ENCODE measurements at places on chromosomes 13 and 19.

DNA sequence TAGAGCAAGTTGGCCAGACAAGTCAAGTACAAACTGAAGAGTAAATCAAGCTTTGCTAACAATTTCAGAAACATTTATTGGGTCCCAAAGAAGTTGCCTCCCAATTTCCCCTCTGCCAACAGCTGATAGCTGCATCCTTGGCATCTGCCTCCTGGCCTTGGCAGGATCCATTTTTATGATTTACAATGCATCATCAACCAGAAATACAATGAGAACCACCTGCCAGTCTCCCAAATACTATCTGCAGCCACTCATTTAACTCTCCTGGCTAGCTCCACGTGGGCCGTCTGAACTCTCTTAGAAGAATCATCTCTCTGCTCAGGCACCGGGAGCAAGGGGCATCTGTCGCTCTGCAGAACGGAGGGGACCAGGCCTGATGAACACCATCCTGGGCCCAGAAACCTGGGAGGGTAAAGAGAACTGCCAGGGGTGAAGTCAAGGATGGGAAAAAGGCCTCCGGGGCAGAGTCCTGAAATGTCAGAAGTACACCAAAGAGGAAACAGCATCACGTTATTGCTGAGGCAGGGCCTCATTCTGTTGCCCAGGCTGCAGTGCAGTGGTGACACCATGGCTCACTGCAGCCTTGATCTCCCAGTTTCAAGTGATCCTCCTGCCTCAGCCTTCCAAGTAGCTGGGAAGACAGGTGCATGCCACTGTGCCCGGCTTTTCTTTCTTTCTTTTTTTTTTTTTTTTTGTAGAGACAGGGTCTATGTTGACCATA lies 2.6 kb downstream of the LONP1 start:
- peaks cover 8% of the 10 kb centered on the region for H3K36me3 ChIP-seq
- no peak for DNase-seq
- H3K4me3 ChIP-seq: no peak overlapping the region
- H3K27me3 ChIP-seq: no peaks in the 10 kb centered on the region
- H3K4me1 ChIP-seq: peaks cover 6% of the 10 kb centered on the region

GRCh38 chr19:28578786-28579505 lies 634.0 kb downstream of the UQCRFS1 start:
- no peaks in the 10 kb centered on the region for H3K27me3 ChIP-seq
- no peaks in the 10 kb centered on the region for H3K36me3 ChIP-seq
- DNase-seq: no peak
- no peaks in the 10 kb centered on the region for H3K4me1 ChIP-seq

DNA sequence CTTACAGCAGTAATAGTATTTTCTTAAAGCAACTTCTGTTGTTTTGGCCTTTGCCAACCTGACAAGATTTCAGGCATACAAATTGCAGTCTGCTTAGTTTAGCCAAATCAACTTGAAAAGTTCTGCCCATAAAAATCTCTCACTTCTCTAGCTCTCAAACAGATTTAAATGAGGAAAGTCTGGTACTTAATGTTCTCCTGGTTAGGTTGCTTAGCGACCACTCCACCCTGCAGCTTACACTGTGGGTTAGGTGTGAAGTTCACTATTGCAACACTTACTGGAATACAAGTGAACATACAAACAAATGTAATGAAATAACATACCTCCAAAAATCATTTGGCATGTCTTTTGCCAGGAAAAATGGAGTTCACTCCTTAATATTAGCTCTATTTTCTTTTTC lies 178.7 kb upstream of the PCDH9 start:
- no peaks in the 10 kb centered on the region for H3K27me3 ChIP-seq
- H3K4me1 ChIP-seq: no peaks in the 10 kb centered on the region
- no peak overlapping the region for H3K27ac ChIP-seq

DNA sequence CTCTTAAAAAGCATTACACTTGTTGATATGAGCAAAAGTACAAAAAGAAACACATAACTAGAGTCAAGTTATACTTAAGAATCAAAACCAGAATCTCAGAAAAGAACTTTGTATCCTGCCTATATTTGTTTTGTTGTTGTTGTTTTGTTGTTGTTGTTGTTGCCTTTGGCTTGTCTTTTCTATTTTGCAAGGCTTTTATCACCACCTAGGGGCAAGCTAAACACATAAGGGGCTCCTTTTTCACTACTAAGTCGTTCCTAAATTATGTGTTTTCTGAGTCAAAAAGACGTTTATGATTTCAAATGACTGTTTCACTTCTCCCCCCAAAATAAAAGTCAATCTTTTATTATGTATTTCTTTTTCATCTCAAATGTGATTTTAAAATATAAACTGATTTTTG lies 250.2 kb downstream of the RBM26 start:
- no peak overlapping the region for H3K4me3 ChIP-seq
- no peak overlapping the region for H3K27ac ChIP-seq
- H3K4me1 ChIP-seq: no peaks in the 10 kb centered on the region
- H3K36me3 ChIP-seq: no peaks in the 10 kb centered on the region

DNA sequence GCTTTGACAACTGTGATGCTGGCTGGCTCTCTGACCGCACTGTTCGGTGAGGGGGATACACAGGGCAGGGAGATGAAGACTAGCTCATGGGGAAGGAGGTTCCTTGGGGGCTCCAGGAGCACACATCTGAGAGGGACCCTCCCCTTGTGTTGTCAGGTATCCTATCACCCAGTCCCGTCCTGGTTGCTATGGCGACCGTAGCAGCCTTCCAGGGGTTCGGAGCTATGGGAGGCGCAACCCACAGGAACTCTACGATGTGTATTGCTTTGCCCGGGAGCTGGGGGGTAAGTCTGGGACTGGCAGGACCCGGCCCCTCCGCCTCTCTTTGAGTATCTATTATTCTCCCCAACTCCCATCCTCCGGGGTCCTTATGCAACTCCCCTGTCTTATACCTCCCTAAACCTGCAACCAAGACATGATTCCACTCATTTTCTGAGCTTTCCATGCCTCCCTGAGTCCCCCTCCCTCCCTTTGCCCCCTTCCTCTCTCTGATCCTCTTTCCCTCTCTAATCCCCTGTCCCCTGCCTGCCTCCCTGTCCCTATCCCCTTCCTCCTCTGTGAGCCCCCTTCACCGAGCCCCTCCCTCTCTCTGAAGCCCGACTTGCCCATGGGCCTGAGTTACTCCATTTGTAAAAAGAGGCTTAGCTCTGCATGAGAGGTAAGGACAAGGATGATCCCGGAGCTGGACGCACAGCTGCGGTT lies 12.5 kb downstream of the NCAN start:
- no peak for DNase-seq
- H3K27me3 ChIP-seq: peaks cover 26% of the 10 kb centered on the region
- H3K27ac ChIP-seq: no peak overlapping the region
- no peaks in the 10 kb centered on the region for H3K36me3 ChIP-seq

GRCh38 chr13:100883453-100883852 lies 208.9 kb upstream of the TMTC4 start:
- no peak overlapping the region for H3K27ac ChIP-seq
- no peak for DNase-seq
- no peaks in the 10 kb centered on the region for H3K36me3 ChIP-seq
- H3K4me1 ChIP-seq: peaks cover 7% of the 10 kb centered on the region

DNA sequence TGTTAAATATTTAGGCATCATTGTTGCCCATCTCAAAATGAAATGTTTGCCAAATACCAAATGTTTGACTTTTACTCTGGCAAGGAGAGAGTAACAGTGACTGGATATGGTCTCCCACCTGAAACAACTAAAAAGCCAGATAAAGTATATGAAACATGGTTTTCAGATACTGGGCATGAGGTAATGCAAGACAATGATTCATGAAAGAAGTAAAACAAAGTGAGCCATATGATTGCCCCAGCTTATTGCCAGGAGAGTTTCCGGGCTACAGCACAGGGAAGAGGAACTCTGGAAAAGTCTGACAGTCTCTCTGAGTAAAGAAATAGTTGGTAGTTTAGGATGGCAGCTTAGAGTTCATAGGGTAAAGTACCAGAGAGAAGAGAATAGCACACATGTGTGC lies 354.6 kb downstream of the DNAJC15 start:
- no peak overlapping the region for H3K27ac ChIP-seq
- H3K36me3 ChIP-seq: no peaks in the 10 kb centered on the region
- H3K4me1 ChIP-seq: peaks cover 7% of the 10 kb centered on the region
- H3K27me3 ChIP-seq: no peaks in the 10 kb centered on the region
- H3K4me3 ChIP-seq: no peak overlapping the region
- DNase-seq: peak; percentile 40

- H3K36me3 ChIP-seq: no peaks in the 10 kb centered on the region
- H3K4me1 ChIP-seq: no peaks in the 10 kb centered on the region
- DNase-seq: peak; percentile 82
- H3K4me3 ChIP-seq: no peak overlapping the region
- no peaks in the 10 kb centered on the region for H3K27me3 ChIP-seq
- no peak overlapping the region for H3K27ac ChIP-seq
Measured at GRCh38 chr19:35975608-35976214, 19.3 kb upstream of the SDHAF1 start.

- no peak for DNase-seq
- H3K27ac ChIP-seq: no peak overlapping the region
- H3K4me1 ChIP-seq: no peaks in the 10 kb centered on the region
- peaks cover 45% of the 10 kb centered on the region for H3K27me3 ChIP-seq
Measured at GRCh38 chr13:111657013-111657412, 336.6 kb downstream of the TEX29 start.

DNA sequence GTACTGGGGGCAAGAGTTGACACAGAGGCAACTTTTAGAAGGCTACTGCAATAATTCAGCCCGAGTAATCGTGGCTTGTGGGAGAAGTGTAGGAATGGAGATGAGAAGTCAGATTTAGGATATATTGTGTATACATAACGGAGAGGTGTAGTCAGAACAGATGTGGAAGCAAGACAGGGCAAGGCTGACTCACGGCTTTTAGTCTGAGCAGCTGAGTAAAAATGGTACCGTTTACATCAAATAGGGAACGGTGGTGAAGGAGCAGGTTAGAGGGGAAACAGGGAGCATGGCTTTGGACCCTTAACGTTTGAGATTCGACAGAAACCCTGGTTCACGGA lies 796 bp upstream of the LSM14A start:
- H3K4me1 ChIP-seq: peaks cover 35% of the 10 kb centered on the region
- H3K4me3 ChIP-seq: peak overlapping the region; percentile 100
- peaks cover 5% of the 10 kb centered on the region for H3K36me3 ChIP-seq

GRCh38 chr19:55466241-55466614 lies 1.7 kb upstream of the C19orf85 start:
- no peak overlapping the region for H3K4me3 ChIP-seq
- H3K27me3 ChIP-seq: no peaks in the 10 kb centered on the region
- no peaks in the 10 kb centered on the region for H3K4me1 ChIP-seq
- H3K27ac ChIP-seq: no peak overlapping the region

Measured in cardiac muscle cell (in vitro differentiated cells and primary cell).